ENCODE measurements at places on chromosomes 5 and 9.

- no peak for DNase-seq
Measured at GRCh38 chr5:116271446-116272025, 186.7 kb downstream of the COMMD10 start.

DNA sequence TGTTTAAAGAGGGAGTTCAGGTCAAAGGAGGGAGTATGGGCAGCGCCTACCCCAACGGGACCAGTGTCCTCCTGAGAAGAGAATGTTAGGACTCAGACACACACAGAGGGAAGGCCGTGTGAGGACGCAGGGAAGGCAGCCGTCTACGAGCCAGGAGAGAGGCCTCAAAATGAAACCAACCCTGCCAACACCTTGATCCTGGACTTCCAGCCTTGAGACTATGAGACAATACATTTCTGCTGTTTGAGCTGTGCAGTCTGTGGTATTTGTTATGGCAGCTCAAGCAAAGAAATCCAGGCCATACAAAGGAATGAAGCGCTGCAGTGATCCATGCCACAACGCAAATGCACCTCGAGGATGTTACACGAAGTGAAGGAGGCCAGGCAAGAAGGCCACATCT is 97.9 kb downstream of the COL23A1 start:
- no peak for DNase-seq

DNA sequence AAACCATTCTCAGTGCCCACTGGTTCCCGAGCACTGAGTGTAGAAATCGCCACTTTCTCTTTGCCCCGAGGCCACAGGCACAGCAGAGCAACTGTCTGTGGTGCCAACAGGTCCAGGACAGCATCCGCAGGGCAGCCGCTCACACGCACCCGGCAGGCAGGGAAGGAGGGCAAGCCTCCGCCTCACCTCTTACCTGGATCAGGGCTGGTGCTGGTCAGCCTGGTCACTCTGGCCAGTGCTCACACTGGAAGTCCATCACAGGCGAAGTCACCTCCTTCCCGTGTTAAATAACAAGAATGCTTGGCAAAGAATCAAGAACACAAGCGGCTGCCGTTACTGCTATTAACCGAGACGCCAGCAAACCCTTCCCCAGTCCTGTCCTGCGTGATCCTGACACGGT is 13.7 kb downstream of the DIPK1B start:
- DNase-seq: no peak

GRCh38 chr5:105934171-105934570 is 1736.6 kb downstream of the EFNA5 start:
- DNase-seq: no peak
